ENCODE measurements at places on chromosomes 7 and 10.

DNA sequence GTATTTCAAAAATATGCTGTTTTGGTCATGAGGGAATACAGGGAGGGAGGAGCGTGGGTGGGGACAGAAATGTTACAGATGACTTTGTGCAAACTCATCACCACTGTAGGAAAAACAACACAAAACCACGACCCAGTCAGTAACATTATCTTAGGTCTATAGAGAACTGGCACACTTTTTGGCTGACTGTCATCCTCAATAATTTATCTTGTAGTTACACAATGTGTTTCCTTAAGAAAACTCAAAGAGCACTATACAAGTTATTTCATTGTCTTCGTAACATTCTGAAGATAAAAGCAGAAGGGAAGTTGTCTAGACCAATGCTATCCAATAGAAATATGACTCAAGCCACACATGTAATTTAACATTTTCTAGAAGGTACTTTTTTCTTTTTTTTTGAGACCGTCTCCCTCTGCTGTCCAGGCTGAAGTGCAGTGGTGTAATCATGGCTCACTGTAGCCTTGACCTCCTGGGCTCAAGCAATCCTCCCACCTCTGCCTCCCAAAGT lies 16.9 kb upstream of the CDK14 start:
- DNase-seq: no peak

- peak; percentile 11 for DNase-seq
Observed at GRCh38 chr7:99267481-99267840, 5.2 kb upstream of the MYH16 start.

- DNase-seq: no peak
Observed at GRCh38 chr10:100710151-100710871, 35.1 kb upstream of the PAX2 start.

GRCh38 chr10:63140077-63140476 lies 6.9 kb downstream of the NRBF2 start:
- no peak for DNase-seq

- DNase-seq: no peak
Observed at GRCh38 chr7:92706563-92706962, 116.4 kb upstream of the FAM133B start.

DNA sequence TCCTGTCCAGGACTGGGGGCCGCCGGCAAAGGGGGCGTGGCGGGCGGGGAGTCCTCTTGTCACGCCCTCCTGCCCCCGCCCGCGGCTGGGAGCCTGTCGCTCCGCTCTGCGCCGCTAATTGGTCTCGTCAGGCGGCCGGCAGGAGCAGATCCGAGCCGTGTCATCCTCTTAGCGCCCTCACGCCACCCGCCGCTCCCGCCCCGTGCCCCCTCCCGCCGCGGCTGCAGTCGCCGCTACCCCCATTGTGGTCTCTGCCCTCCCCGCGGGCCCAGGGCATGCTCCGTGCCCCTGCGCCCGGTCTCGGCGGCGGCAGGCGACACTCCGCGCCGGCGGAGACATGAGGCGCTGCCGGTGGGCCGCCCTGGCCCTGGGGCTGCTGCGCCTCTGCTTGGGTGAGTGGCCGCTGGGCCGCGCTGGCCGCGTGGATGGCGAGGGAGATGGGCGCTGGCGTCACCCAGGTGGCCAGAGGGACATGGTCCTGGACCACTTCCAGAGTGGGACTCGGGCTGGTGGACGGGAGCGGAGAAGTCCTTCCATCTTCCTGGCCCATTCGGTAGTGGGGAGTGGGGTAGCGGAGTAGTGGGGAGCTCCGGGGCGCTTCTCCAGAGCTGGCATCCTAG lies at the start of gene CDHR1:
Gene CDHR1 (plus strand): TSS at position 114 of the 620 bp plus-strand sequence. CDS start 224 bp downstream, at position 338.
- DNase-seq: peak; percentile 50

- DNase-seq: no peak
Observed at GRCh38 chr7:51467384-51468017, 150.9 kb upstream of the COBL start.

DNA sequence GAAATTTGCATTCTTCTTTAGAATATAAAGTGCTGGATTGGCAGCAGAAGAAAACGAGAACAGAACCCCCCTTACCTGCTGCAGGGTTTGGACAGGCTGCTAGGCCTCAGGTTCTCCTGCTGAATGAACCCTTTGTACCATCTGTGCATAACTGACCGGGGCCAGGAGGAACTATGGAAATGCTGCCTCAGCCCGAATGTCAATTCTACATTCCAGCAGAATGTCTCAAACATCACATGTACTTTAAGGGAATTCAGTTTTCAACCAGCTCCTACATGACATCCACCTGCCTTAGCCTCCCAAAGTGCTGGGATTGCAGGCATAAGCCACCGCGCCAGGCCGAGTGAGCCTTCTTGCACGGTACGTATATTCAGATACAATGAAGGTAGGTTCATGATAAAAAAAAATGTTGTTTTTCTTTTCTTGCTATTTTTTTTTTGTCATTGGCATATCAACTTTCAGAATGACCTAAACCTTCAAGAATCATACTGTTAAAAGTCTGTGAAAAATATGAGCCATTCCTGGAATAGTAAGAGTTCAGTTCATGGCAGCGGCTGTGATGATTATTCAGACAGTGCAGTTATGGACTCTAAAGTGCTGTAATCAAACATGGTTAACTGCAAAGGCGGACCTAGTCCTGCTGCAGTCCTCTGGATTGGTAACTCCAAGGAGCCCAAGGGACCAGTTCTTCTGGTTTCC lies 84.4 kb upstream of the TNS3 start:
- no peak for DNase-seq

DNA sequence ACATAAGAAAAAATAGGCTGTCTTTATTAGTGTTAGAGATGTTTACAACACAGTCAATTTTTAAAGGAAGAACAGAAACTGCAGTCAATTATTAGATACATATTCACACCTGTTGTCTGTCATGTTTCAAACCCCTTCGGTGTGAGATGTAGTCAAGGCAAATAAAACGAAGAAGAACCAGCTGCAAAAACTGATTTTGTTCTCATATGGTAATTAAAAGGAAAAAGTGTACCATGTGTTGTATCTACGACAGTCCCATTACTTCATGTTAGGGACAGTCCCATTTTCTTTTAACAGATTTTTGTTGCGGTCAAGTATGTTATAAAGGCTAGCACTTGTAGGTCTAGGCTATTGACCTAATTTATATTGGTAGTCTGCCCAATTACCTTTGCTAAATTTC lies 149.4 kb downstream of the LRRN3 start:
- no peak for DNase-seq

DNA sequence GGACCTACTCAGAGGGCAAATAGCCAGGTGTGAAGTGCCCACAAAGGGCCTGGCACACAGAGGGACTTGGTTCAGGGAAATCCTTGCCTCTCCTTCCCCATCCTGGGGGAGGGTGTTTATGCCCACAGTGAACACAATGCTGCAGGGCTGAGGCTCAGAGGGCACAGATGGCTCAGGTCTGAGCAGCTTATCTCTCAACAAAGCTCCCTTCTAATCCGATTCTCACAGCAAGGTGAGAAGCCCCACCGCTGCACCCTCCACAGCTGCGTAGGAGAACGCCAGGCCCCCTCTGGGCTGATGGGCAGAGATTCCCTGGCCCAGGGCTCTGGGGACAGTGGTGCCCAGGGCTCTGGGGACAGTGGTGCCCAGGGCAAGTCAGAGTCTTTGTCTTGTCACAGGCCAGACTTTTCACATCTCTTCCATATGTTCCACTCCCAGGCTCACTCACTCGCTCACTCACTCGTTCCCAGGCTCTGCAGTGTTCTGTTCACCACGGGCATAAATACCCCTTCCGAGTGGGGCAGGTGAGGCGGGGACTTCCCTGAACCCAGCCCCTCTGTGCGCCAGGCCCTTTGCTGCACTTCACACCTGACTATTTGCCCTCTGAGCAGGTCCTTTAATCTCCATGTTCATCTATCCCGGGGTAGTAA lies 8.7 kb upstream of the CDHR1 start:
- no peak for DNase-seq

GRCh38 chr10:37476285-37476684 lies 350.9 kb downstream of the ANKRD30A start:
- no peak for DNase-seq

DNA sequence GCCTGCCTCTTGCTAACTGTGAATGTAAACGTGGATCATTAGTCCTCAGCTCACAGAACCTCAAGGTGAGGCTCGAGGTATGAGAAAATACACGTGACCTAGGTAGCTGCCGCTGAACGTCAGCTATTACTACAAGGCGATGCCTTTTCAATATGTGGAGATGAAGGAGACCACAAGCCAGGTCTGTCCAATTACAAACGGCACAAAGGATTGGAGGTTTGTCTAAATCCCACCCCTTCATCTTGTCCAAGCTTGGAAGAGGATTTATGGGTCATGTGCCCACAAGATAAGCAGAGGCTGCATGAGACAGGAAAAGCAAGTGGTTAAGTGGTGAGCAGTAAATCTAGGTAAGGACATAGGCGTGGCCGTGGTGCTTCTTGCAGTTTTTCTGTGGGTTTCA lies 3.4 kb downstream of the H2BK1 start:
- DNase-seq: no peak

DNA sequence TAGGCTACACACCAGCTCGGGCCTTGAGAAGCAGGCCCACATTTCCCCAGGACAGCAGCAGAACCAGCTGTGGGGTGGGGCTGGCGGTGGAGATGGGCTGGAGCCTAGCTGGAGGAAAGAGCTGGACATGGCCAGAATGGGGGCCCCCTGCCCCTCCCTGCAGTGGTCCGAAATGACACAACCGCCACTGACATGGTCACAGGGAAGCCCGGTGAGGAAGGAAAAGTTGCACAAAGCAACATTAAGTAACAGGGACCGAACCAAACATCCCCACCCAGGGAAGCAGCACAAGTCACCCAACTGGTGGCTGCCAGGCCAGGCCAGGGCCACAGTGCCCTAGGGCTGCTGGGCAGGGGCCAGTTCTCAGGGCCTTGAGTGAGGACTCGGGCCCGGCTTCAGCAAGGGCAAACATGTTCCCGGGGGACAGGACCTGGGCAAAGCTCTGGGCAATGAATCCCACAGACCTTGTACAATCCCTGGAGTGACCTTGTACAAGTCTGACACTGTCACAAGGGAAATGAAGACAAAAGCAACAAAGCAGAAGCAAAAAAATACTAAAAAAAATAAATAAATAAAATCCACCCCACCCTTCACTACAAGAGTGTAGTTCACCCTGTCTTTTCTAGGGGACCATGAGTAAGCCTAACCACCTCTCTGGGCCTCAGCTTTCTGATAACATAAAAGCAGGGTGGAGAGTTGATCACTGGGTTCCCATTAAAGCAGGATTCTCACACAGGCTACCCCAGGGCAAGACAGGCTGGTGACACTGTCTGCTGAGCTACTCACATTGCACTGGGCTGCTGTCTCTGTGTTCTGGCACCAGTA lies 33.0 kb downstream of the PSAP start:
- DNase-seq: no peak

DNA sequence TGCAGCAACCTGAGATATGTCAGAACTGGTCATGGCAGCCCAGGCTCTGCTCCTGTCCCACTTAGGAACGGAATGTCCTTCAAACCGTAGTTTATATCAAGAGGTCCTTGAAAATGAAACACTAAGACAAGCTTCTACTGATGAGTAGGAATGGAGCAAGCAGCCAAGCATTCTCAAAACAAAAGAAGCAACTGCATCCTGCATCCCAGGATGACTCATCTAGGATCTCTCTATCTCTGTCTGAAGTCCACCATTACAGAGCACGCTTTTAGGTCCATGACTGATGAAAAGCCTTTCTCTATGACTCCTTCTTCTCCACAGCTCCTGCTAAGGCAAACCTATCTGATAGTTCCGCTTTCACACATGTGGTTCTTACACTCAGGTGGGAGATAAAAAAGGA lies 16.3 kb downstream of the MBL2 start:
- DNase-seq: no peak

- DNase-seq: no peak
Observed at GRCh38 chr10:68900427-68901104, 549 bp upstream of the DDX50 start.

DNA sequence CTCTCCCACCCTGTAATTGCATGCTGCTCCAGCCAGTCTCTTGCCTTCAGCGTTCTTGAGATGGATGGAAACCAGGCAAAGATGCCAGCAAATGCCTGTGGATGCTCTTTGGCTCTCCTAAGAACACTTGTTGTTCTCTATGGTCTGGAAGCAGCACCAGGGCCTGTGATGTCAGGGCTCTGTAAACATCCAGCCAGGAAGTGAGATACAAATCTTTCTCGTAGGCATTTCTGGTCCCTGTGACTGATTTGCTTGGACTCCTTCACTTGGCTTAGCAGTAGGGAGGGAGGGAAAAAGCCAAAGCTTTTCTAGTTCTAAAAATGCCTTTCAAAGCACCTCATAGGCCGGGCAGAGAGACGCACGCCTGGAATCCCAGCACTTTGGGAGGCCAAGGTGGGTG lies 201.3 kb downstream of the REEP3 start:
- no peak for DNase-seq

DNA sequence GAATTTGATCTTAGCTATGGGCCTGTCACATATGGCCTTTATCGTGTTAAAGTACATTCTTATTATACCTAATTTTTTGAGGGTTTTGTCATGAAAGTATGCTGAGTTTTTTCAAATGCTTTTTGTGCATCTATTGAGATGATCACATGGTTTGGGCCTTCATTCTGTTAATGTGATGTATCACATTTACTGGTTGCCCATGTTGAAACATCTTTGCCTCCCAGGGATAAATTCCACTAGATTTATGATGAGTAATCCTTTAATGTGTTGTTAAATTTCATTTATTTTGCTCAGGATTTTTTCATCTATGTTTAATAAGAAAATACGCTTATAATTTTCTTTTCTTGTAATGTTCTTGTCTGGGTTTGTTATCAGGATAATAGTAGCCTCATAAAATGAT lies 442.0 kb downstream of the MDFIC start:
- DNase-seq: no peak

DNA sequence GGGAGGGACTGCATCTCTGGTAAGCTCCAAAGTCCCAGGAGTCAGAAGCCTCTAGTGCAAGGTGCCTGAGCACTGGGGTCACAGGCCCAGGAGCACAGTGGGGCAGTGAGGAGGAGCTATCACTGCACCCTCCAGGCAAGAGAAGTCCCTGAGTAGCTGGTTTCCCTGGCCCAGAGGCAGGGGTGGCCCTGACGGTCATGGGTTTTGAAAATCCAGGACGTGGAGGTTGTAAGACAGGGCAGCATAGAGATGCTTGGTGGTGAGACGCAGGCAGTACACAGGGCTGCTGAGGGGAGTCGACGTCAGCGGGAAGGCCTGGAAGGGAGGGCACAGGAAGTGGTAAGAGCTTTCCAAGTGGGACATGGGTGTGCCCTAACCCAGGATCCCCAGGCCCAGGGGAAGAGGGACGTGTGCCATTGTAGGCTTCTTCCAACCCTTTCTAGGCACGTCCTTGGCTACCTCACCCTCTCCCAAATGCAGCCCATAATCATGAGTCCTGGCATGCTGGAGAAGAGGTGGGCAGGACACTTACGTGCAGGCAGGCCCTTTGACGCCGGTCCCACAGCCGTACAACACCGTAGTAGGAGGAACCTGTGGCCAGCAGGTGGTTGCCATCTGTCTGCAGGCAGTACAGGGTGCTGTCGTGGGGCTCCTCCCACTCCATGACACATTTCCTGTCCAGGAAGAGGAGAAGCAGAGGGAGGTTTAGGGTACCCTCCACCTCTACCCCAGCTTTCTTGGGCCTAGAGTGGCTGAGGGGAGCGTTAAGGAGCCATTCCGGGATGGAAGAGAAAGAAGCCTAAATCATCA lies 23.2 kb downstream of the DPCD start:
- no peak for DNase-seq
